Hepatocyte (in vitro differentiated cells): ENCODE measurements at places on chromosomes 16 and 17. TPM values are rescaled to one million over a fixed set of nuclear protein-coding genes. Genes with fewer than 3 reads are reported as not detected.

Gene ANKS3
- polyA plus RNA-seq: 11.7 and 14.8 TPM in 2 replicates

Gene KRTAP4-2
- polyA plus RNA-seq: not detected in 2 replicates

Gene LRRC59
- 82.3 and 105 TPM in 2 replicates for polyA plus RNA-seq

Gene PPY
- polyA plus RNA-seq: not detected in 2 replicates

Gene TP53TG3F
- not detected in 2 replicates for polyA plus RNA-seq

Gene CCL4
- polyA plus RNA-seq: 9.4 and 21.1 TPM in 2 replicates

Gene PABPN1L
- polyA plus RNA-seq: not detected in 2 replicates

Gene CRHR1
- not detected in 2 replicates for polyA plus RNA-seq

Gene CDT1
- polyA plus RNA-seq: 5.1 and 6.8 TPM in 2 replicates

Gene RHBDL3
- 0.18 and 0.28 TPM in 2 replicates for polyA plus RNA-seq

Gene KRTAP4-3
- polyA plus RNA-seq: not detected in 2 replicates

Gene TEDC2
- polyA plus RNA-seq: 7.1 and 8.1 TPM in 2 replicates

Gene CYBC1
- 76.6 and 81.6 TPM in 2 replicates for polyA plus RNA-seq

Gene GAST
- 2.3 TPM in 1 of 2 replicates, not detected in the other for polyA plus RNA-seq

Gene TRAF4
- polyA plus RNA-seq: 66.2 and 81.4 TPM in 2 replicates

Gene PRRT2
- polyA plus RNA-seq: 11.1 and 23.9 TPM in 2 replicates

Gene MEIOC
- 0.18 and 0.28 TPM in 2 replicates for polyA plus RNA-seq

Gene ALDOA
- polyA plus RNA-seq: 882 and 924 TPM in 2 replicates

Gene CIBAR2
- not detected in 2 replicates for polyA plus RNA-seq

Gene CCL17
- not detected in 2 replicates for polyA plus RNA-seq

Gene CCDC144A
- polyA plus RNA-seq: 0.47 and 0.51 TPM in 2 replicates

Gene NAGPA
- polyA plus RNA-seq: 33.7 and 35.7 TPM in 2 replicates

Gene TBC1D3B
- polyA plus RNA-seq: 4.7 and 7.8 TPM in 2 replicates

Gene CDH5
- 0.88 and 1.2 TPM in 2 replicates for polyA plus RNA-seq

Gene GAN
- 2.1 and 3.4 TPM in 2 replicates for polyA plus RNA-seq

Gene NPIPB8
- polyA plus RNA-seq: 0.47 TPM in 1 of 2 replicates, not detected in the other

Gene KRTAP2-1
- polyA plus RNA-seq: not detected in 2 replicates

Gene CD300LG
- not detected in 2 replicates for polyA plus RNA-seq

Gene RNU2-1
- 2.9 TPM in 1 of 2 replicates, not detected in the other for polyA plus RNA-seq

Gene CES3
- 3.4 and 3.8 TPM in 2 replicates for polyA plus RNA-seq

Gene GPRC5B
- 63.4 and 73.1 TPM in 2 replicates for polyA plus RNA-seq

Gene MPV17L
- polyA plus RNA-seq: 0.46 and 0.51 TPM in 2 replicates

Gene EPN3
- polyA plus RNA-seq: 11.5 and 12.1 TPM in 2 replicates

Gene CDC42EP4
- polyA plus RNA-seq: 74.5 and 82.7 TPM in 2 replicates

Gene METRNL
- polyA plus RNA-seq: 151 and 164 TPM in 2 replicates

Gene SLC7A5
- polyA plus RNA-seq: 52.5 and 56.2 TPM in 2 replicates

Gene MILR1
- polyA plus RNA-seq: 0.47 and 0.62 TPM in 2 replicates

Gene LUC7L3
- polyA plus RNA-seq: 156 and 256 TPM in 2 replicates

Gene INCA1
- polyA plus RNA-seq: 4.1 and 5.5 TPM in 2 replicates

Gene ITPRIPL2
- polyA plus RNA-seq: 8.6 and 10.3 TPM in 2 replicates

Gene TIMP2
- polyA plus RNA-seq: 20.9 and 23.3 TPM in 2 replicates

Gene OR1F1
- polyA plus RNA-seq: 0.61 TPM in 1 of 2 replicates, not detected in the other

Gene SLC2A4
- polyA plus RNA-seq: 0.42 and 0.89 TPM in 2 replicates

Gene ZNF747
- 9.9 and 10.5 TPM in 2 replicates for polyA plus RNA-seq

Gene SLC5A2
- 7.5 and 12.7 TPM in 2 replicates for polyA plus RNA-seq
